CD4-positive, alpha-beta T cell treated with Interleukin-6 at 100 ng/mL for 8 hours (primary cell): ENCODE measurements at places on chromosomes 4 and X.

- DNase-seq: no peak
Observed at GRCh38 chr4:101931619-101932018, 141.1 kb downstream of the BANK1 start.

- DNase-seq: no peak
Observed at GRCh38 chr4:7487502-7487901, 52.8 kb upstream of the PSAPL1 start.

DNA sequence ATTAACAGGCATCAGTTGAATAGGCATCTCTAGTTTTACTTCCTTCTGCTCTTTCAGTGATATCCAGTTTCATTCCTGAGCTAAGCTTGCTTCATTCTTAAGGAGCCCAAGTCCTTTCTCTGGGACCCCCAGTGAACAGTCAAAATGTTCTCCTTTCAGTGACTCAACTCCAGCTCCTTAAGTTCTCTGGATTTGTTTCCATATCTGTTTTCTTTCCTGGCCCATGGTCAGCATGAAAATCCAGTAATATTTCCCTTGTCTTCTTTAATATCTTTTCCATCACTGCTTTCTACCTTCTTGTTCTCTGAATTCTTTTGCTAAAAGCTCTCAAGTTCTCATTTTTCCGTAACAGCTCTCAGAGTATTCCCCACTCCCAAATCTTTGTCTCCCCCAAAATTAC, 25.5 kb downstream of the ADGRL3 start:
- no peak for DNase-seq

DNA sequence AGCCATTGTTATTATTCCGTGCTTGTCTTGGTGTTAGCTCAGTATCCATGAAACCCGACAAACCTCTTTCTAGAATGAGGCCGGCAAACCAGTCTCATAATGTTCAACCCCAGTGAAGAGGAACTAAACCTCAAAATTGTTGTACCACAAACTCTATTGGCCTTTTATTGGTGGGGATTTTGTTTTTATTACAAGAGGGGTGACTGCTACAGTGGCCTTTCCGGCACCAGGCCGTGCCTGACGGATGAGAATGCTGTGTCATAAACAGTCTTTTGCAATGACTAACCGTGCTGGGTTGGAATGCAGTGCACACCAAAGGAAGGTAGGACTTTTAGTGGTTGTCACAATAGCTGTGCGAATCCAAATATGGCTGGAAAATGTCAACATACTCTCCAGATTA, 60.8 kb downstream of the SHROOM2 start:
- no peak for DNase-seq

GRCh38 chr4:98778206-98778605, 119.8 kb upstream of the TSPAN5 start:
- DNase-seq: no peak

GRCh38 chrX:38403834-38404233, 51.4 kb downstream of the OTC start:
- DNase-seq: no peak

DNA sequence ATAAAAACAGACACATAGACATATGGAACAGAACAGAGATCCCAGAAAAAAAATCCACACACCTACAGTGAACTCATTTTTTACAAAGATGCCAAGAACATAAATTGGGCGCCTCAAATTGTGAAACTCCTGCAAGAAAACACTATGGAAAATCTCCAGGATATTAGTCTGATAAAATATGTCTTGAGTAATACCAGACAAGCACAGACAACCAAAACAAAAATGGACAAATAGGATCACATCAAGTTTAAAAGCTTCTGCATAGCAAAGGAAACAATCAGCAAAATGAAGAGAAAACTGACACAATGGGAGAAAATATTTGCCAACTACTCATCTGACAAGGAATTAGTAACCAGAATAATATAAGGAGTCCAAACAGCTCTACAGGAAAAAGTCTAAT, 337.3 kb upstream of the DIPK2B start:
- DNase-seq: no peak

GRCh38 chr4:168361365-168362024, 42.9 kb upstream of the DDX60 start:
- no peak for DNase-seq

- no peak for DNase-seq
Observed at GRCh38 chr4:94523033-94523580, 71.4 kb downstream of the PDLIM5 start.

- DNase-seq: no peak
Observed at GRCh38 chr4:141036786-141037185, 96.5 kb downstream of the RNF150 start.

- DNase-seq: no peak
Observed at GRCh38 chr4:39873823-39874222, 103.9 kb downstream of the PDS5A start.

- peak; percentile 23 for DNase-seq
Observed at GRCh38 chrX:68443155-68443868, 10.0 kb upstream of the OPHN1 start.

DNA sequence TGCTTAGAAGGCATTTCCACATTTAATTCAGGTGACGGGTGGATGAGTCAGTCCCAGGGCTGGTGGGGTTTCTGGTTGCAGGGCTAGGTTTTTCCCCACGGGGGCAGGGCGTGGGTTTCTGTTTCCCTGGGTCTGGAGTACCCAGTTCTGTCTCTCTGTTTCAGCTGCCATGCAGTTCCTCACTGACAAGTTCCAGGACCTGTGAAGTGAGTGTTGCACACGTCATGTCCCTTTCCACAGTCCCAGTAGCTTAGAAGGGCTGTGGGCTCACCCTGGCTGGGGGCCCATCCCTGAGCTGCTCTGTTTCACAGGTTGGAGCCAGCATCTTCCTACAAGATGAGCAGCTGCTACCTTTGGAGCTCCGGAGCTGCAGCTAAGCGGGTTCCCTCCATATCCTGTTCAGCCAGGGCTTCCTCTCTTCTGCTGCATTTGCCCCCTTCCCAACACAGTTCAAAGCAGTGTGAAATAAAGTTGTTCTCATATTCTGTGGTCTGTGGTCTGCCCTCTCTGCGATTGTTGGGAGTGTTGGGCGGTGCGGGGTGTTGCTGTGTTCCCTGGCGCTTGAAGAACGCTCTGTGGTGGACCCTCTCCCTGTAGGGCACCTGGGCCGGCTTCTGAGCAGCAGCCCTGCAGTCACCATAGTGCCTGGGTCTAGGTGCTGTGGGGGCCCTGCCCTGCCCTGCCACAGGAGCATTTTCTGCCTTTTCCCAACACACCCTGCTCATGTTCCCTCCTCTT, 3.9 kb downstream of the LOC101059915 start:
- DNase-seq: no peak

- no peak for DNase-seq
Observed at GRCh38 chr4:84379917-84380641, 119.0 kb downstream of the NKX6-1 start.

GRCh38 chr4:125319311-125319710, 4.6 kb downstream of the FAT4 start:
- DNase-seq: no peak

DNA sequence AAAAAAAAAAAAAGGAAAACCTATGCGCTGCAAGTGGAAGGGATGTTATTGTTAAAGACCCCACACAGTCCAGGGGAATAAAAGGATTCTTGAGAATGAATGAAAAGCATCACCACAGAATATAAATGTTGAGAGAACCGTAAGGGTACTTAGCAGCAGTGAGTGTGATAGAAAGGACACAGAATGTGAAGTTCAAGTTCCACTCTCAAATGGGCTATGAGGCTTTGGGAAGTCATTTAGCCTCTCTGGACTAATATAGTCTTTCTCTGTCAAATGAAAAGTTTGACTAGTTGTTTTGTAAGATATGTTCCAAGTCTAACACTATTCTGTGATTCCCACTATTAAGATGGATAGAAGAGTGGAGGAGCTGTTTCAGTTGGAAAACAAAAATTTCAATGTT, 35.8 kb upstream of the MAML3 start:
- DNase-seq: no peak

- DNase-seq: peak; percentile 55
Observed at GRCh38 chrX:107894038-107894437, 68.4 kb downstream of the MID2 start.

- DNase-seq: no peak
Observed at GRCh38 chr4:94244829-94245185, 37.1 kb downstream of the SMARCAD1 start.
